Tibial nerve (tissue), 4 donors: ENCODE measurements at places on chromosomes 6 and 20. TPM values are rescaled to one million over a fixed set of nuclear protein-coding genes. Genes with fewer than 3 reads are reported as not detected.

The TMC2 gene
- 0.21 TPM for total RNA-seq

The FGD2 gene
- 182 TPM for total RNA-seq

DNA sequence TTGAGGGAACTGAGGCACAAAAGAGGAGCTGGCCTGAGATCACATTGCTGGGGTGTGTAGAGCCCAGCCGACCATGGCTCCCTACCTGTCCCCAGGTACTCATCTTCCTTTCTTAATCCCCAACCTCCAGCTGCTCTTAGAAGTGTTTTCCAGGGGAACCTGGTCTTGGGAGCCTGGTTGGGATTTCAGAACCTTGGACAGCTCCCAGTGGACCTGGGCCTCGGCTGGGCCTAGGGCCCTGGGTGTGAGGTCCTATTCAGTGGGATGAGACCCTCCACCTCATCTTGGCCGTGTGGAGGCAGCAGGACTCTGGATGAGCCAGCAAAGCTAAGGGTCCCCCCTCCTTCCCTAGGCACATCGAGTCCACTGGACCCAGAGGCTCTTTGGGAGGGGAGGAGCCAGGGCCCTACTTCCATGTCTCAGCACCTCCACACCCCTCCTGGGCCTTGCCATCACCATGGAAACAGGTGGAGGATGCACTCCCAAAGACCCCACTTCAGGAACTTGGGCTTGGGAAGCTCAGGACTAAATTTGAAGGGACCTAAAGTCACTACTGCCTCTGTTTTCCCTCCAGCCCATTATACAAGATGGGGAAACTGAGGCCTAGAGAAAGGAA, 38.5 kb downstream of the DLGAP4 start:
- peak; percentile 21 for DNase-seq

The STMND1 gene
- not detected for total RNA-seq

DNA sequence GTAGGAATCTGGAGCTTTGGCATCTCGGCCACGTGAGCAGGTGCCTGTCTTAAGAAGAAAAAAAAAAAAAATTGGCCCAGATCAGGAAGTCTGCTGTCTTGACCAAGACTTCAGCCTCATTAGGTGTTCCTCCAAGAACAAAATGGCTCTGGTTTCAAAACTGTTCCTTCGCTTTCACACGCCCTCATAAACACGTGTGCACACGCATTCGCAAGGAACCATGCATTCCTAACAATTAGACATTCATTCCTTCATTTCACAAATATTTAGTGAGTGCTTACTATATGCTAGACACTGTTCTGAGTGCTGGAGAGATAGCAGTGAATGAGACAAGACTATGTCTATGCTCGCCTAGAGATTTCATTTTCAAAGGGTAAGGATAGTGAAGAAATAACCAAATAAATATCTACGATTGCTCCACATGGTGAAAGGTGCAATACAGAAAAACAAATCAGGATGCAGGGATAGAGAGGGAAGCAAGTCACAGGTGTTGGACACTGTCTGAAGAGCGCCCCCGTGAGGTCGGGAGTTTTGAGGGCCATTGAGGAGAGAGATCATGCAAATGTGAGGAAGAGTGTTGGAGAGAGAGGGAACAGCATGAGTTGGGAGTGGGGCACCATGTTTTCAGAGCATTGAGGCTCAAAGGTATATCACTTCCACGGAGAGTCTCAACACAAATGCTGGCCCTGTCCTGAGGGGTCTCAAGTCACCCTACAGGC, 53.3 kb downstream of the CCDC170 start:
- DNase-seq: no peak

The RNF217 gene
- 37.4 TPM for total RNA-seq

The RAB44 gene
- total RNA-seq: 0.87 TPM

The DEF6 gene
- 3.3 TPM for total RNA-seq

DNA sequence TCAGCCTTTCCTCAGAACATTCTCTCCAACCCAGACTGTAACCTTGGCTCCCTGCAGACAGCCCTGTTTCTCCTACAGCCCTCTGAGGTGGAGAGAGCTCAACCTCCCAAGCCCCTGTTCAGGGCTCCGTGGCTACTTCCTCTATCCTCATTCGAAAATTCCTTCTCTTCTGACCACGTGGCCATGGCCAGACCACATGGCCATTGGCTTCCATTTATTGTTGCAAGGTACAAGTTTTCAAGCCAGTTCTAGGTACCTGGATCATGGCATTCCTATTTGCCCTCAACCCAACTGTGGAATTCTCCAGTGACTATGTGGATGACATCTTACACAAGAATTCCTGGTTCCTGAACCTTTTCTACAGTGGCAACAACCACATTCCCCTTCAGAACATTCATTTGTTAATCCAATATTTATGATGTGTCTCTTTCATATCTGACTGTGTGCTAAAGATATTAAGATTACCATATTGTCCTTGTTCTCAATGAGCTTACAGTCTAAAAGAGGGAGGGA, 161.9 kb downstream of the GMPR start:
- no peak for DNase-seq

The GSTA3 gene
- total RNA-seq: not detected

The LGSN gene
- not detected for total RNA-seq

The XKR7 gene
- total RNA-seq: not detected

DNA sequence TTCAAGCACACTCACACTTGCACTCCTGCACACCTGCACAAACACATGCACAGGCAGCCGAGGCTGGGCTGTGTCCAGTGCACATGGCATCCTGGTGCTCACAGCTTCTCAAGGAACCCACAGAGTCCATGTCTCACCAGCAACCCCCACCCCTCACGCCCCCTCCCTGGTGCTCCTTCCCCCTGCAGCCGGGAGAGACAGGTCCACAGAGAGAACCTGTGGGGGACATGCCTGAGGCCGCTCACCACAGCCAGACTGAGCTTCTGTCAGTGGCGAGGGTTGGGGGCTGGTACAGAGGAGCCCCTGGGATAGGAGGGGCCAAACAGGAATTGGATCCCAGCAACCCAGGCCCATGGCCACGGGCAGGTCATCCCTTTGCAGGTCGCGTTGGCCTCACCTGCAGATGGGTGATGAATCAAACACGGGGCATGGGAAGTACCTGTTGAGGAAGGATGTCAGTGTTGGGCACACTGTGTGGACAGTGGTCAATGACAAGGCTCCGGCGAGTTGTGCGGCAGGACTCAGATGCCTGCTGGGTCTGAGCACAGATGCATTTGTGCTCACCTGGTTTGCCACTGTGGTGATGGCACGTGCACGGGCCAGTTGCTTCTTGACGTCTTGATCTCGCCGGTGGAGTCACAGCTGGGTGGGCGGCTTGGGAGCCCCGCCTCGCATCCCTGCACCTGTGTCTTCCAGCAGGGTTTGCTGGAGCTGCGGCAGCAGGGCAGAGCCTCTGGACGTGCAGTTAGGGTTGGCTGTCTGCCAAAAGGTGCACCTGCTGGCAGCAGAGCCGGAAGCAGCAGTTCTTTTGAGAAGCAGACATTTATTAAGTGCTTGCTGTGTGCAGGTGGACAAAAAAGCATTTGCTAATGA, 113.0 kb downstream of the ERMARD start:
- no peak for DNase-seq

DNA sequence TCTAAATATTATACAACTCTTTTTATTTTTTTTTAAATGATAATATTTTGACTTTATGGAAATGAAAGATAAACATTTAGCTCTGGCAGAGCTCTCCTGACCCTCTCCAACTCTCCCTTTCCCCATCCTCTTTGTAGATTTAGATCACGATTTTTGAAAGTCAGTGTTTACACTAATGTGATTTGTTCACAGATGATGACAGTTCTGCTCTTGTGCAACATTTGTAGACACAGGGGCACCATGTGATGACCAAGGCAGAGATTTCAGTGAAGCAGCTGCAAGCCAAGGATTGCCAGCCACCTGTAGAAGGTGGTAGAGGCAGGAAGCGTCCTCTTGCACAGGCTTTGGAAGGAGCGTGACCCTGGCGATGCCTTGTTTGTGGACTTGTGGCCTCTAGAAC, 483.2 kb downstream of the QKI start:
- no peak for DNase-seq

DNA sequence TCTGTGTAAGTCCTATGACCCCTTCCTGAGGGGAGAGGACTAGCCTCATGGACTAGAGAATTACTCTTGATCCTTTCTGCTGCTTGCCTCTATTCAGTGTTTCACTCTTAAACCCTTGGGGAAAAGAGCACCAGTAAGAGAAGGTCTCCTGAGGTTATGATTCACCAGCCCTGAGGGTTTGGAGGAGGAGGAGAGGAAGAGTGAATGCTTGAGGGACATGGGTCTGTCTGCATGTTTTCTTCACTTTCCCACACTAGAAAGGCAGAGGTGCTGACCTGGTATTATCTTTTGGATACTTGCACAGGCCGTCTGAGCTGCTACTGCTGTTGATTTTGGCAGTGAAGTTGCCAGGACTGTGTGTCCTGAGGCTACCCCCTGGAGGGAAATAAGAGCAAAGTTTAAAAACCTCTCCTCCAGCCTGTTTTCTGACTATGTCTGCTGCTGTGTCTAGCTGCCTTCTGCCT, 78.3 kb downstream of the CD109 start:
- peak; percentile 17 for DNase-seq

DNA sequence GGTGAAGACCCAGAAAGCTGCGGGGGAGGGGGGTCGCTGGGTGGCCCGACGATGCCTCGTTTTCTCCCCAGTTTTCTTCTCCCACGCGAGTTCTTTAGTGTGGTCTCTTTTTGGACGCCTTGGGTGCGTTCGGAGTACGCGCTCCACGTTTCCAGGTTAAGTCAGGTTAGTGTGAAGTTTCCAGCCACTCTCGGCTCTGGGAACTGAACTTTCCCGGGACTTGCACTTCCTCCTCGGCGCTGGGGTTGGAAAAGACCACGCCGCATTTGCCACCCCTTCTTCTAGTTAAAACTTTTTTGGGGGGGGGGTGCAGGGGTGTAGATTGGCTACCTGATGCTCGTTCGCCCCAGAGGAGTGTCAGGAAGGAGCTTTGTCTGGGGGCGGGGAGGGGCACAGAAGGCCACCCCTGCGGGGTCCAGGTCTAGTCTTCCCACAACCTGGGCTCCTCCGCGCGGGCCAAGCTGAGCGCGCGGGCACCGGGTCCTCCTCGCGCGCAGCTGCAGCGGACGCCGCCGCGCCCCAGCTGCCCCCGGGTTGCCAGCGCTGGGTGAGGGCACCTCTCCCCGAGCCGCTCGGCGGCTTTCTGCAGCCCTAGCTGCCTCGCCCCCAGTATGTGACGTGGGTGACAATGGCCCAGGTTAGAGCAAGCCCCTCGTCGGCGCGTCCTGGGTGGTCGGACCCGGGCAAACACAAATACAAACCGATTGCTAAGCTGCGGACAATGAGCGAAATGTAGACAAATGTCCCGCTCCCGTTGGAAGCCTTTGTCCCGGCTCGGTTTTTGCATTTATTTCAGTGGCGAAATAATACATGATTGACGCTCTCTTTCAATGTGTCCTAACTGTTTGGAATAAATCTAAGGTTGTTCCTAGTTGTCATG, 1.7 kb upstream of the NKX2-2 start:
- no peak for DNase-seq

GRCh38 chr20:56952258-56953047, 314.0 kb downstream of the BMP7 start:
- no peak for DNase-seq

GRCh38 chr20:20780127-20780824, 67.8 kb upstream of the RALGAPA2 start:
- DNase-seq: peak; percentile 47

- DNase-seq: no peak
These were observed 905 bp downstream of the PPARD start for GRCh38 chr6:35343092-35343834.

- no peak for DNase-seq
These were observed 8.5 kb upstream of the SRC start for GRCh38 chr20:37337208-37337991.

DNA sequence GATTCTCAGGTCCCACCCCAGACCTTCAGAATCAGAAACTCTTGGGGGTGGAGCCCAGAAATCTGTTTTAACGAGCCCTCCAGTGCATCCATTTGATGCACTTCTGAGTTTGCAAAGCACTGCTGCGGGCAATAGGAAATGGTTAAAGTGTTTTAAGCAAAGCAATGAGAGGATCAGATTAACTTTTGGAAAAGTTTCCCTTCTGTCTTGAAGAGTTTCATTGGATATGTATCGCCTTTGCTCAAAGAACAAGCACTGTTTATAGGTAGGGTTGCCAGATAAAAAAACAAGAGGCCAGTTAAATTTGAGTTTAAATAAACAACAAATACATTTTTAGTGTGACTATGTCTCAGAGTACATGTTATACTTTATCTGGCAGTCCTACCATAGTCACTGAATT, 226.0 kb downstream of the BMP7 start:
- no peak for DNase-seq

DNA sequence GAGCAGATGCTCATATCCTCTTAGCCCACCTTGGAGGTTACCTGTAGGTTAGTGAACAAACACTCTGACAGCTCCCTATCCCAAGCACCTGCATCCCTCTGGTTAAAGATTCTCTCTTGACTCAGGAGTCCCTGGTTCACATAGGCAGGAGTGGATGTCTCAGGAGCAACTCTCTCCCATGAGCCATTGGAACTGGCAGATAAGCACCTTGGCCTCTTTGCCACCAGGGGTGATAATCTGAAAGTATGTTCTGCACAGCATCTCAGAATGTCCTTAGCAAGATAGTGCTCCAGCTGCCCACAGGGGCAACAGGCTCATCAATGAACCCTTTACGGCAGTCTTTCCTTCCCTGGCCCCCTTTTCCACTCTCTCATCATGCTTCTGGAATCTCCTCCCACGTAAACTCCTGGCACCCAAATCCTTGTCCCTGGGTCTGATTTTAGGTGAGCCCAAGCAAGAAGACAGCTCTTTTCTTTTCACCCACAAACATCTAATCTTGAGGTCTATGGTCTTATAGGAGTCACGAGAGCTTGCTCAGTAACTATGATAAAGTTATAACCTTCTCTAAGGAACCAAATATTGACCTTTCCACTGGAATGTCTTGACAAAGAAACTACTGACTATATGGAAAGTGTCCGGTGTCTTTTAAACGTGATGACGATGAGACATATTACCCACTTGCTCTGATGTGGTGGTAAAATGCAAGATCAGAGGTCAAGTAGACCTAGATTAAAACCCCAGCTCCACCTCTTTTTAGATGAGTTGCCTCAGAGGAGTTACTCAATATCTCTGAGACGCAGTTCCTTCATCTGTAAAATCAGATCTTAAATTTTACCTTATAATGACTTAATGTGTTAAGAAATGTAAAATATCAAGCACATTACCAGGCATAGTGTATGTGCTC, 39.8 kb upstream of the ISM1 start:
- DNase-seq: no peak

DNA sequence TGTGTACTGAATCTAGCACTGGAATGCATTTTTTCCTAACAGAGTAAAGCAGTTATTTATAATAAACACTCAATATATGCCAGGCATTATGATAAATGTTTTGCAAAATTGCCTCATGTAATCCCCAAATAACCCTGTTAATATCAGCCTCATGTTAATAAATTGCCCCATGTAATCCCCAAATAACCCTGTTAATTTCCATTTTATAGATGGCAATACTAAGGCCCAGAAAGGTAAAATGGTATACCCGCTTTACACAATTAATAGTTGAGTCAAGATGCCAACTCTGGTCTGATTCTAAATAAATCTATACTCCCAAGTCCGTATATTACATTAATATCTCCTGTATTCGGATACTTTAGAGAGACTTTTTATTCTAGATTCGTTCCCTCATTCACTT, 6.3 kb downstream of the MYB start:
- DNase-seq: no peak

The CTCFL gene
- total RNA-seq: not detected

- DNase-seq: peak; percentile 57
These were observed 26.4 kb downstream of the ARMC2 start for GRCh38 chr6:108874470-108875160.

The OPRM1 gene
- total RNA-seq: not detected
